ENCODE measurements at places on chromosomes 2 and 18. TPM values are rescaled to one million over a fixed set of nuclear protein-coding genes. Genes with fewer than 3 reads are reported as not detected.

The CAVIN2 gene
- total RNA-seq: 34.9 TPM

The SPP2 gene
- not detected for total RNA-seq

The UGT1A5 gene
- not detected for total RNA-seq

GRCh38 chr2:96549967-96550786, 13.6 kb downstream of the ARID5A start:
- DNase-seq: no peak

DNA sequence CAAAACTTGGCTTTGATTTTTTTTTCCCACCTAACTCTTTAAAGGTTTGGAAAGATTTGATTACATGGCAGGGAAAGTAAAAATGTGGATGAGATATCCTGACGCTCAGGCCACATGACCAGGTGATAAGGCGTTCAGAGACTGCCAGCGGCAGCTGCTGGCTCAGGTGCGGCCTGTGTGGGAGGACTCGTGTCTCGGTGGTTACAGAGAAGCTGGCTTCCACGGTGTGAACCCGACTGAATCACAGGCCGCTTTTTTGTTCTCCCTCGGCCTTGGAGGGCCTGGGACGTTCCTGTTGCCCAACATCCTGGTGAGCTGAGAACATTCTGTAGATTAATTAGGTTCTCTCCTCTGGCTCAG, 124.2 kb upstream of the ZNF516 start:
- DNase-seq: no peak

DNA sequence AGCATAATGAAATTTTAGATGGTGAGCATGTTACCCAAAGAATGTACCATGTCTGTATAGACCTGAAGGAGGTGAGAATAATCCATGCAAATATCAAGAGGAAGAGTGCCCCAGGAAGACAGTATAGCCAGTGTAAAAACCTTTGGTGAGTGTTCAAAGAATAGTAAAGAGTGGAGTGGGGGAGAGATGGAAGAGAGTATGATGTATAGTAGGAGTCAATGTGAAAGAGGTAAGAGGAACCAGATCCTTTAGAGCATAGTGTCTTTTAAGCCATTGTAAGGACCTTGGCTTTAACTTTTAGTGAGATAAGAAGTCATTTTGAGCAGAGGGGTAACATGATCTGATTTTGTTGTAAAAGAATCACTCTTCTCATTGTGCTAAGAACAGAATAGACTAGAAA, 1052.3 kb upstream of the ZEB2 start:
- DNase-seq: no peak

The PPP1R1C gene
- total RNA-seq: 0.40 TPM

GRCh38 chr2:42327125-42327524, 33.9 kb downstream of the COX7A2L start:
- DNase-seq: no peak

All from muscle of leg (tissue), 16 donors.